ENCODE measurements at places on chromosomes 16 and 17.
A peak's percentile ranks its signal among the peaks of the same experiment; 100 is the strongest.

- no peak for DNase-seq
Measured at GRCh38 chr17:77330602-77331081, 189.9 kb downstream of the SEC14L1 start.

- no peak for DNase-seq
Measured at GRCh38 chr16:47382362-47382761, 78.5 kb downstream of the ITFG1 start.

DNA sequence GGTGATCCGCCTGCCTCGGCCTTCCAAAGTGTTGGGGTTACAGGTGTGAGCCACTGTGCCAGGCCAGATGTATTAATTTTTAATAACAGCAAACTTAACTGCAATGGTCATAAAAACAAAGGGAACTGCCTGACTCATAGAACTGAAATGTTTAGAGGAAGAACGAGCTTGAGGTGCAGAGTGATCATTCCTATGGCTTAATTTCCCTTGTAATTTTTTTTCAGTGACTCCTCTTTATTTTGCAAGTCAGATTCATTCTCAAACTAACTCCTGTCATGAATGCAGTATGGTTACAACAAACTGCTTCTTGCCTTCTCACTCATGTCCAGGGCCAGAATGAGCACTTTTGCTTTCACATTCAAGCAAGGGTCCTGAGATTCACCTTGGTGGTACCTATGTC lies 231.3 kb downstream of the HAPSTR1 start:
- DNase-seq: no peak

GRCh38 chr17:43832976-43833829 lies at the start of gene MPP3:
MPP3 (minus strand) TSS chr17:43833146; CDS start chr17:43831906, 1,240 bp downstream.
- no peak for DNase-seq

DNA sequence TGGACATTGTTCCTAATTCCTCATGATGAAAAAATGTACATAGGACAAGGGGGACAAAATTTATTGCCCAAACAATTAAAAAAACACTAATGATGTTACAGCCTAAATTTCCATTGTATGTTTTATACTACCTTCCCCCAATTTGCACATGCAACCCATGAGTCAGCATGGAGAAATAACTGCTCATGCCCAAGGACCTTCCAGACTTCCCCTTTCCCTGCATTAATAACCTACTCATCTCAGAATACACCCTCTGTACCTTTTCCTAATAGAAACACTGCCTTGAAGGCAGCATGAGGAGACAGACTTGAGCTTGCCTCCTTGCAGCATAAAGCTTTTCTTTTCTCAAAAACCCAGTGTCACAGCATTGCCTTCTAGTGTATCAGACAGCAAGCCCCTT lies 2402.8 kb downstream of the TP53TG3F start:
- no peak for DNase-seq

- DNase-seq: no peak
Measured at GRCh38 chr17:43365356-43365755, 33.4 kb upstream of the ARL4D start.

- no peak for DNase-seq
Measured at GRCh38 chr16:85947230-85948137, 48.5 kb downstream of the IRF8 start.

GRCh38 chr16:57175896-57176295 lies 9.9 kb downstream of the PSME3IP1 start:
- no peak for DNase-seq

DNA sequence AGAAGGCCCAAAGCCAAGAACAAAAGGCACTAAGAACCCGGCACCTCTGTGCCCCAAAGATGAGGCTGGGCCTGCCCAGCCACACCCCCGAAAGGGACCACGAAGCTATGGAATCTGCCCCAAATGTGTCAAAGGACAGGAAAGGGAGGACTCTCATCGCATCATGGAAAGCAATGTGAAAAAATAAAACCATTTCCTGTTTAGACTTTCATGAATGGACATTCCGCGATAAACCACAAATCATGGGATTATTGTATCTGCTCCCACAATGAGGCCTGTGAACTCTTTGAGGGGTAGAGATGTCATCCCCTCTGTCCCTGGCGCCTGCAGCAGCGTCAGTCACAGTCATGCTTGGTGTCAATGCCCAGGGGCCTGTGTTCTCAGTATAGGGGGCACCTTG lies 135.0 kb downstream of the COPRS start:
- DNase-seq: no peak

DNA sequence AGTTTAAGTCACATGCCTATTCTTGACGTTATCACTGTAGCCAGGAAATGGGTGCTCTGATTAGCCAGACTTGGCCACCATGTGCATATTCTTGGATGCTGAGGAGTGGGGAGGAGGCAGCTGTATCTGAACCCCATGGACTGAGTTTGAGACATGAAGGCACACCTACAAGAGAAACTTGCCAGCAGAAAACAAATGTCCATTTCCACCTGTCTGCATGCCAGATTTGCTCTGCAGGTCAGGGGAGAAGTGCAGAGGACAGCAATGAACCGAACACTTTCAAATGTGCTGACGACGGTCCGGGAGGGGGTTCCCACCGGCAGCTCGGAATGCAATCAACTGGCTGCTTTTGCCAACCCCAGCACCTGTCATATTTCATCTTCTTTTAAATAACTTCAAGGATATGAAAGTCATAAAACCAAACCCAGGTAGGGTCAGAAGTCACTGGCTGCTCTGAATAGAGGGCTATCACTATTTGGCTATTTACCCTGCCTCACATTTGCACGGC lies 287.8 kb upstream of the N4BP1 start:
- DNase-seq: no peak

DNA sequence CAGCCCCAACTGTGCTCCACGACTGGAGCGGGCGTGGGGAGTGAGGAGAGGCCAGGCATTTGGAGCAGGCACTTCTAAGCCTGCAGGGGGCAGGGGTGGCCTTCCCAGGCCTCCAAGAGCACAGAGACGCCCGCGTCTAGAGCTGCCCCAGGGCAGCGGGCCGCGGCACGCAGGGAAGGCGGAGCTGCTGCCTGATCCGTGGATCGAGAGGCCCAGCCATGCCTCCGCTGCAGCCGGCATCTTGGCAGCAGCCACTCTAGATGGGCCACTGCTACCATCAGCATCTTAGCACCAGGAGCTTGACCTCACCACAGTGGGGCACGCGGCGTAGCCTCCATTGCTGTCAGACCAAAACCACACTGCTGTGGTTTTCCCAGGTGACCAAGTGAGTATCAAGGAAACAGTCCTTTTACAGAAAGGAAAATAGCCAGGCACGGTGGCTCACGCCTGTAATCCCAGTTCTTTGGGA lies 20.4 kb upstream of the WDR45B start:
- no peak for DNase-seq

DNA sequence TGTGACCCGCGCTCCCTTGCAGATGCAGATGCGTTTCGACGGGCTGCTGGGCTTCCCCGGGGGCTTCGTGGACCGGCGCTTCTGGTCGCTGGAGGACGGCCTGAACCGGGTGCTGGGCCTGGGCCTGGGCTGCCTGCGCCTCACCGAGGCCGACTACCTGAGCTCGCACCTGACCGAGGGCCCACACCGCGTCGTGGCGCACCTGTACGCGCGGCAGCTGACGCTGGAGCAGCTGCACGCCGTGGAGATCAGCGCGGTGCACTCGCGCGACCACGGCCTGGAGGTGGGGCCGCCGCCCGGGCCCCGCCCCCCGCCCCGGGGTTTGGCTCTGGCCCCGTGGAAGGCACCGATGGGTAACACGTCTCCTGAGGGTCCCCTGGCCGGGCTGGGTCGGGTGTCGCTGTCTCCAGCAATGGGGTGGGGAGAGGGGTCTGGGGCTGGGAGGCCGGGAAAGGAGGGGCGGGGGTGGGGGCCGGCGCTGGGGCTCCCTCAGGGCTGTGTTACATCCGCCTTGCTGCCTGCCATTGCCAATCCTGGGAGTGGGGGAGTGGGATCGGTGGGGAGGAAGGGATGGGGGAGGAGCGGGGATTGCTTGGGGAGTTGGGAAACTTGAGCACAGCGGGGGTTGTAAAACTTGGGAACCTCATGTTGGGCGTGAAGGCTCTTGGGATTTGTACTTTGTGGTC lies 737 bp downstream of the NUDT16L1 start:
- no peak for DNase-seq

DNA sequence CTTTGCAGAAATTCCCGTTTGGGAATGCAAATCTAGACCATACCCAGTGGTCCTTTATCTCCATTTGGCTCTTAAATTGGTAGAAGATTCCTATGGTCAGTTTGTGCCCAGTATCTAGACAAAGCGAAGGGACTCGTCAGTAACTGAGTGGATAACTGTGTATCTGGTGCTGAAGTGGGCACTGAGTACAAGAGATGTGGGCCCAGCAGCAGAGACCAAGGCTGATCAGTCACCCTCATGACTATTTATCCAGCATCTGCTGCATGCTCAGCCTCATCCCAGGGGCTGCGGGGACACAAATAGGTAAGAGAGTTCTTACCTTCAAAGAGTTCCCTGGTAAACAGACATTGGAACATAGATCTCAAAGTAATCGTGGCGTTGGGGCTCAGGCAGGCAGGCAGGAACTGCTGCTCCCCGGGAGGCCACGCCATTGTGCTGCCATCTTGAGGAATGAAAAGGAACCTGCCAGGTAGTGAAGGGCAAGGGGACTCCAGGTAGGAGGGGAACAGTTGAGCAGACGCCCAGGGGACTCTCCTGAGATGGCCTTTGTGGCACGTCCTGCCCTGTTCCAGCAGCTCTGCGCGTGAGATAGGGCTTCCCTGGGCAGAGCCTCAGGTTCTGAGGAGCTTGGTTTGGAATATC lies 10.3 kb downstream of the NT5M start:
- DNase-seq: peak; percentile 45

DNA sequence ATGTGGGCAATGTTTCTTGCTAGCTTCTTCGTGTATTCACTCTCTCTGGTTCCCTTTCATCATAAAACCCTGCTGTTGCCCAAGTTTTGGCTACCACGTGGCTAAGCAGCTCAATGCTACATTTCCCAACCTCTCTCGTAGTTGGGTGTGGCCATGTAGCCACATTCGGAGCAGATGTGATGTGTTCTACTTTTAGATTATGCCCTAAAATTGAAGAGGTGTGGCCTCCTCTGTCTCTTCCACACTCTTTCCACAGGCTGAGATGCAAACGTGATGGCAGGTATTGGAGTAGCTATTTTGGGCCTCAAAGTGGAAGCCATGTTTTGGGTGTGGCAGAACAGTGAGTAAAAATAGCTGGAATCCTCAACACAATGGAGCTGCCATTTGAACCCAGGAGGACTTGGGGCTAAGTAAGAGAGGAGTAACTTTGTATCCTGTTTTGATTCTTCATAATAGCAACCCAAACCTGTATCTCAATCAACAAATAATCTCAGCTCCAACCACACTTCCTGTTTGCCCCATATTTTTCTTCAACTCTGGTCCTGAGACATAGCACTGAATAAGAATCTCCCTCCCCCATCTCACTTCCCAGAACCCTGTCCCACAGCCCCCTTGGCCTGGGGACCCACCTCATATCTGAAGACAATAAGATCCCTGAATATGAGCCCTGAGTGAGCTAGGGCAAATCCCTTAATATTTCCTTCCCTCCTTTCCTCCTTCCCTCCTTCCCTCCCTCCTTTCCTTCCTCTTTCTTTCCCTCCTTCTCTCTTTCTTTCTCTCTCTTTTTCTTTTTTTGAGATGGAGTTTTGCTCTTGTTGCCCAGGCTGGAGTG lies 4.0 kb downstream of the NUPR1 start:
- no peak for DNase-seq

DNA sequence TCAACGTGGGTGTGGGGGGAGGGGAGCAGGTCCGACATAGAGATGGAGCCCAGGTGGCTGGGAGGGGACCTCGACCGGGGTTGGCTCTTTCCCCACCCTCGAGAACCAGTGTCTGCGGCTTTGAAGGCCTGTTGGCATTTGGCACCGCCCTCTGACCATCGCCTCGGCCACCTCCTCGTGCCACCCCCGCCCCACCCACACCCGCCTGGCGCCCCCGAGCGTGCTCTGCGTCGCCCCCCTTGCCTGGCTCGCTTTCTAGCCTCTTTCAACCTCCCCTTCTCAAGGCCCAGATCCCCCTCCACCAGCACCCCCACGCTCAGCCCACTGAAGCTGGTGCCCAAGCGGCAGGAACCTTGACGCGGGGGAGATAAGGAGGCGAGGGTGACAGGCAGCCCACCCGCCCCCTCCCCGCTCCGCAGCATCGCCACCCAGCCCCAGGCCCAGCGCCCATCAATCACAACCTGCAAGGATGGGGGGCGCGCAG lies 619 bp downstream of the CACNB1 start:
- no peak for DNase-seq

DNA sequence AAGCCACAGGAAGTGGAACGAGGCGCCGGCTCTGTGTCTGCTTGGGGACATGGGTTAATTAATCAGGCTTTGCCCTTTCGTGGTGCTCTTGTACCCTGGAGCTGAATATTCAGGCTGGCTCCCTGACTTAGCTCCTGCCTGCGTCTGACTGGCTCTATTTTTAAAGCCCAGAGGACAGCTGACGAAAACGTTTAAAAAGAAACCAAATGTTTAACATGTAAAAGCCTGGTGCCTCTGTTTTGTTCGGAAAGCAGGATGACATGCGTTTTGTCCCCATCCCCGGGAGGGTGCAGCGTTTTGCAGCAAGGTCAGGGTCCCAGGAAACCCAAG lies 61.1 kb downstream of the NT5M start:
- no peak for DNase-seq

GRCh38 chr17:8397636-8398035 lies at the start of gene RNF222:
RNF222 (minus strand) TSS chr17:8397827; CDS start chr17:8393461, 4,366 bp downstream.
- DNase-seq: no peak

DNA sequence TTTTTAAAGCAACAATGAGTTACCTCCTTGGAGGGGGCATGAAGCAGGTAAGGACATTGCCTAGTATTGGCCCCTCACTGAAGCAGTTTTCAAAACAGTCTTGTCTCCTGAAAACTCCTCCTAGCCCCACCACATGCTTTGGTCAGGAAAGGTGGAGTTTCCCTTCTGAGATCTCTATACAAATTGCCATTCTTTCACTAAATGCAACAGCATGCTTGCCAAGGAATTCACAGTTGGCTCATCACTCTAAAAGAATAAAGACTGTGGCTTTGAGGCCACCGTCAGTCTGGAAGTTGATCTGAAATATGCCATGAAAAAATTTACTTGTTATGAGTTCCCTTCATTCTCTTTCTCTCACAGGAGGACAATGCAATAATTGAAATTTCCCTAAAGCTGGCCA lies 4.2 kb downstream of the TTC19 start:
- no peak for DNase-seq

Data from stimulated activated CD8-positive, alpha-beta memory T cell treated with anti-CD3 and anti-CD28 coated beads, Interleukin-4, amount 100 ng/mL, for 4 hours (primary cell).